ENCODE measurements at places on chromosomes 7 and 10.

- DNase-seq = no peak
Measured at GRCh38 chr7:108088729-108089128, 41.4 kb downstream of the LAMB4 start.

DNA sequence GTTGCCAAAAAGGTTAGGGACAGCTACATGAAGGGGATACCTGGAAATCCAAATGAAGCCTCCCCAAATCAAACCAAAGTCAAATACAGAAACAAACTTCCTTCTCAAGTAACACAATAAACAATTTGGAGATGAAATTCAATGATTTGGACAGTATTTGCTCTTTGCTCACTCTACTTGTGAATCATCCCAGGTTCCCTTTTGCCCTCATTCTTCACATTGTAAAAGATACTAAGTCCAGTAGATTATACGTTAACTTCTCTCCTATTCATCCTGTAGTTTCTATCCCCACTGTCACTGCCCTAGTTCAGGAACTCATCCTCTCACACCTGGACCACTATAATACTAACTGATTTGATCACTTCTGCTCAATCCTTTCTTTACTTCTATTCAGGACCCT lies 28.3 kb downstream of the FZD1 start:
- no peak for DNase-seq

- DNase-seq = peak; percentile 44
Measured at GRCh38 chr10:113704637-113705343, 25.1 kb downstream of the CASP7 start.

DNA sequence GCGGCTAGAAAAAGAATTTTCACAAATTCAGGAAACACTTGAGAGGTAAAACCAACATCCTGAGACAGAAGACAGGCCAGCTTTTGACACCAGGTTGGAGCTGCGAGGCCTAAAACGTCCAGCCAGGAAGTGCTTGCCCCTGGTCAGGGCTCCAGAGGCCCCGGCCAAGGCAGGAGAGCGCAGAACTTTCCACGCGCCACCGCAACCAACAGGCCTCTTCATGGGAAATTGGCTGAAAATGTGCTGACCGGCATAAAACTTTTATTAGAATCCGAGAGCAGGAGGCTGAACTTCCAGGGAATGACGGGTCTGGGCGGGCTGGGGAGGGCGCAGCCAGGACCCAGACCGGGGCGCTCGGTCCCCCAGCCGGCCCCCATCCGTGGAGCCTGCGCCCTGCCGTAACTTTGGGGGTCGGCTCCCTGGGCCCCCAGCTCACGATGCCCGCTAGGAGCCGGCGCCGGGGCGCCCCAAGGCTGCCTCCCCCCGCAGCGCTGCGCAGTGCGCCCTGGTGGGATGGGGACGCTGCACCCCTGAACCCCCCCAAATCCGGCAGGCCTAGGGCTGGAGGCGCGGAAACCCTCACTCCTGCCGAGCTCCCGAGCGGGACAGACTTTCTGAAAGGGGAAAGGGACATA lies 414.0 kb upstream of the MKI67 start:
- peak; percentile 39 for DNase-seq

DNA sequence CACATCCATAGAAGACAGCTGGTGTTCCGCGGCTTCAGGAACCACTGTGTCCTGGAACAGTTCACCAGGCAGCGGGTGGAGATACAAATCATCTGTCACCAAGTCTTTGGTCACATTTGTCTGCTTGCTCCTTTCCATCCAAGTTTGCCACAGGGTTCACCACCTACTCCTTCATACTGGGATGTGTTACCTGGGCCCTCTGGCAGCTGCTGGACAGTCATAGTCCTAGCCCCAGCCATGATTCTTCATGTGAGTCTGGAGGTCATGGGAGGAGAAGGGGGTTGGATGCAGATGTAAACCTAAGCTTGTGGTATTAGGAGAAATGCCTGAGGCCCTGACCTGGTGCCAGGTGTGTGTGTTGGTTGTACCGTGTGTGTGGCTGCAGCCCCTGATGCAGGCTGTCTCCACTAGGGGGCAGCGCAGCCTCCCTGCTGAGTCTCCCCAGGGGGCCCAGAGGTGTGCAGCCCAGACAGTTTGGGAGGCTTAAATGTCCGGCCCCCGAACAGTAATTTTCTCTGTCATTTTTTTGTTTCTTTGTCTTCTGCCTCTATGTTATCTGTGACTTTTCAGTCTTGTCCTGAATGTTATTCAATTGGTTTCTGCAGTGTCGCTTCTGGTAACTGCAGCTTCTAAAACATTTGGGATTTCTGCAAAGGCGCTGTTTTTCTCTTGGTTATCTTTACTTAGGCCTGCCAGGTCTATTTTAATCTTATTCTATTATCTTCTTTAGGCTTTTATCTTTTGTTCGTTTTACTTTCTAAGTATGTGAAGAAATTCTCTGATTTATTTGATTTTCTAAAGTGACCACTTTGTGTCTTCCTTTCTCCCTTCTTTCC lies 14.8 kb downstream of the NPS start:
- peak; percentile 63 for DNase-seq

GRCh38 chr7:68623030-68623429 lies 975.2 kb upstream of the AUTS2 start:
- no peak for DNase-seq

- peak; percentile 5 for DNase-seq
Measured at GRCh38 chr7:64873517-64873916, 29.6 kb upstream of the ZNF273 start.

DNA sequence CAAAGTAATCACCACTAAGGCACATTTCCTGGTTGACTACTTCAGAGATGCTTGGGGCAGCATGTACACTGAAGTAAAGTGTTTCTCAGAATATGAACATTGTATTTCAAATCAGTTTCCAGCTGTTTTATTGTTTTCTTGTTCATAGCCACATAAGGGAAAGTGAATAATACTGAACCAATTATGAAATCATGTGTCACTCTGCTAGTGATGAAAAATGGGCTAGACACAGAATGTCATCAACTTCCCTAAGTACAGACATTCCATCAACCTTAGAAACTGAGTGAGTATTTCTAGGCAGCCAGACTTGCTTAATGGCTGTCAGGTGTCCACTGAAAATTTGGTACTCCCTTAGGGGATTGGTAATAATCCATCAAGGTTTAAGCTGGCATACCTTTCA lies 603.5 kb downstream of the ARL4A start:
- no peak for DNase-seq

DNA sequence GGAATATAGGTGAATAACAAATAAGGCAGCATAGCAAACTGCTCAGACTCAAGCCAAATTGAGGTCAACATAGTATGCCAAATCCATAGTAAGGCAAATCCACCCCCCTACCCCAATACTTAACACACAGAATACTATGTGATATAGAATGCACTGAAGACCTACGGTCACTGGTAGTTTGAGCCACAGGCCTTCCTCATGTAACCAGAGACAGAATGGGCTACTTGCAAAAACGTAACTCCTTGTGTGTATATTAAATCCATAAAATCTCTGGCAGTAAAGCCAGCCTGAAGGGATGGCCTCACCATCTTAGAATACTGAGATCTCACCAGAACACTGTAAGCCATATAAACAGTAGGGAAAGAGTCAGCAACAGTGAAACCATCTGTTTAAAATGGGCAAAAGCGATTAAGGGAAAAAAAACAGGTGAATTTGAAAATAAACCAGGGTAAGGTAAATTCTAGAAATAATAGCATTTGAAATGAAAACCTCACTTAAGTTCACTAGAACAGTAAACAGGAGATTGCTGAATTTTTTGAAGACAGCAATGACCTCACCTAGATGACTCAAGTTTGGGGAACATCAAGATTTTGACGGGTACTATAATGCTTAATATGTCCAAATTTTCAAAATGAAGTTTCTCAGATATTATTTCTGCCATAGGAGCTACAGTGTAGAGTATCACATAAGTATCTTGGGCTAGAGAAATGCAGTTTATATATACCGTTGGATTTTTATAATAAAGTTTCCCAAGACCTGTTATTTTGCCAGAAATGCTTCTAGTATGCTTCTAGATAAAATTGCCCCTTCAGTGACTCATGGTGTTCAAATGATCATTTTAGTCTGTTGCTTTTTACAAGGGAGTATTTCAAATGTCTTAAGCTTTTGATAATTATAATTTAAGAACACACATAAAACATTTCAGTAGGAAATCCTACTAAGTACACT lies 13.9 kb downstream of the HNRNPA2B1 start:
- no peak for DNase-seq

DNA sequence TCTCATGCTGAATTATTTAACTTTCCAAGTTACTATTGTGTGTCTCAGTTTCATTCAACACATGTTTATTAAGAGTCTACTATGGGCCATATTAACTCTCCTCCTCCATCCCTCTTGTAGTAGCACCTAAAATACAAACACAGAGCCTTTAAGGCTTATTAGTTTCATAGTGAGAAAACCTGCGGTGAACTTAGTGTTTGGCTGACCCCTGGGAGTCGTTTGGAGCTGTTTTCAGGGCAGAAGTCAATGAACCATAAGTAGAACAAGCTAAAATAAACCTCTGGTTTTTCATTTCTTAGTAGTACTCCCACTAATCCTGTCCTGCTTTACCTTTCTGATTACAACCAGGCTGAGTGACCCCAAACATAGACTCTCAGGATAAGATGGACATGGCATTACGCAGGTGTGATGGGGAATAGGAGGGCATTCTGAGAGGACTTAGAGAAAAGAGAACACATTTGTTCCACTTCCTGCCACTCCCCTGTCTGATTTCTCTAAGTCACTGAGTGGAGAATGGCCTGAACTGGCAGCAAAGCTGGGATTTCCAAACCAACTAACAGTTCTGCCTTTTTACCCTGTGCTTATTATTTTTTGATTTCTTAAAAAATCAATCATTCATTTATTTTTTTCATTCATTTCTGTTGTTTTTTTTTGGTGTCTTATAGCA lies 74.5 kb downstream of the LRMDA start:
- DNase-seq = no peak

- no peak for DNase-seq
Measured at GRCh38 chr10:67663449-67664087, 32.4 kb downstream of the CTNNA3 start.

- no peak for DNase-seq
Measured at GRCh38 chr7:142434666-142435167, 176.9 kb upstream of the PRSS58 start.

DNA sequence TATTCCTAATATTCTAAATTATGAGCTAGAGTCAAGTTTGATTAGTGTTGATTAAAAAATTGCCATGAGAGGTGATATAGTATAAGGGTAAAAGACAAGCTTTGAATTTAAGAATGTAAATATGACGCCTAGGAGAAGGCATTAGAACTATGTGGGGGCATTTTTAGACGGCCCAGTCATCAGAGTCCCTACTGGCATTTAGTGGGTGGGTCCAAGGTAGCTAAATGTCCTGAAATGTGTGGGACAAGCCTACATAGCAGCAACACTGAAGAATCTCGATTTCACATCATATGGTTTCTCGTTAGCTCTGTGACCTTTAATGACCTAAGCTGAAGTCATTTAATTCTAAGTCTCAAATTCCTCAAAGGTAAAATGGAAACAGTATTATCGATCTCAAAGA lies 133.5 kb downstream of the SGMS1 start:
- no peak for DNase-seq

DNA sequence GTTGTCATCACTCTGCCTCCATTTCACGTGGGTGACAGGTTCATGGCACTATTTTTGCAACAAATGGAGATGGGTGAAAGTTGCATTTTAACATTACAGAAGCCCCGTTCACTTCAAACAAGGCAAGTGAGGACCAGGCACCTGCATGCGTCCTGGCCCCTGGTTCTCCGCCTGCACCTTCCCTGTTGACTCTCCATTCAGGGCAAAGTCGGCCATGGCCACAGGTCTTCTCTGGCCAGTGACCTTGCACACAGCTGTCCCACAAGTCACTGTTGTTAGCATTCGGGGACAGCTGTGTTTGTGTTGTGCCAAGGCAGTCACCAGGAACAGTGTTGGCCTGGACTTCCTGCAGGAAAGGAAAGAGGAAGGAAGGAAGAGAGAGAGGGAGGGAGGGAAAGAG lies 554.9 kb downstream of the TCERG1L start:
- DNase-seq = no peak

DNA sequence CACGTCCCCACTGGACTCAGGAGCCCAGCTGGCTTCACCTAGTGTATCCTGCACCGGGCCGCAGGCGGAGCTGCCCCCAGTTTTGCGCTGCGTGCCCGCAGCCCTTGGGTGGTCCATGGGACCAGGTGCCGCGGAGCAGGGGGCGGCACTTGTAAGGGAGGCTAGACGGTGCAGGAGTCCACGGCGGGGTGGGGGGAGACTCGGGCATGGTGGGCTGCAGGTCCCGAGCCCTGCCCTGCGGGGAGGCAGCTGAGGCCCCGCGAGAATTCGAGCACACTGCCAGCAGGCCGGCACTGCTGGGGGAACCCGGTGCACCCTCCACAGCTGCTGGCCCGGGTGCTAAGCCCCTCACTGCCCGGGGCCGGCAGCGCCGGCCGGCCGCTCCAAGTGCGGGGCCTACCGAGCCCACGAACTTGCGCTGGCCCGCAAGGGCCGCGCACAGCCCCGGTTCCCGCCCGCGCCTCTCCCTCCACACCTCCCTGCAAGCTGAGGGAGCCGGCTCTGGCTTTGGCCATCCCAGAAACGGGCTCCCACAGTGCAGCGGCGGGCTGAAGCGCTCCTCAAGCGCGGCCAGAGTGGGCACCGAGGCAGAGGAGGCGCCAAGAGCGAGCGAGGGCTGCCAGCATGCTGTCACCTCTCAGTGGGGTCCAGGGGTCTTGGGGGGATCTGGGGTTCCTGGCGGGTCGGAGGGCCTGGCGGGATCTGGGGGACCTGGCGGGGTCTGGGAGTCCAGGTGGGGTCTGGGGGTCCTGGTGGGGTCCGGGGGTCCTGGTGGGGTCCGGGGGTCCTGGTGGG lies 81.4 kb downstream of the VIPR2 start:
- DNase-seq = no peak

DNA sequence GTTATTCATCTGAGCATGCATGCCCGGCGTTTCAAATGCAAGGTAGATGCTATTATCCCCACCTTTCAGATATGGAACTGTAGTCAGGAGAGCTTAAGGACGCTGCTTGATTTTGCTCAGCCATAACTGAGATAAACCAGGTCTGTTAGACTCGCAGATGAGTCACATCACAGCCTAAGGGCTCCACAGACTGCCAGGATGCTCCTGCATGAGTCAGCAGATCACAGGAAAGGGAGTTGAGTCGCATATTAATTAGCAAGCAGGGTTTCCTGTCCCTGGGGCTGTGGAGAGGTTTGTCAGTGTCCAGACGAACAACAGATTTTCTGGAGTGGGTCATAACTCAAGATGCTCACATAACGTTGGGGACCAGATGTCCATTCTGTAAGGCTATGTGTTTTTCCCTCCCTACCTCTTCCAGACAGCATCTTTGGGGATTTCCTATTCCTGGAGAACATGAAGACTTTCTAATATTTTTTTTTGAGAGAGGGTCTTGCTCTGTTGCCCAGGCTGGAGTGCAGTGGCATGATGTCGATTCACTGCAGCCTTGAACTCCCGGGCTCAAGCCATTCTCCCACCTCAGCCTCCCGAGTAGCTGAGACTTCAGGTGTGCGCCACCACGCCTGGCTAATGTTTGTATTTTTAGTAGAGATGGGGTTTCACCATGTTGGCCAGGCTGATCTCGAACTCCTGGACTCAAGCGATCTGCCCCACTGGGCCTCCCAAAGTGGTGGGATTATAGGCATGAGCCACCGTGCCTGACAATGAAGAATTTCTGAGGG lies 36.7 kb downstream of the PFKFB3 start:
- no peak for DNase-seq
